ENCODE measurements at places on chromosomes 16 and 17. TPM values are rescaled to one million over a fixed set of nuclear protein-coding genes. Genes with fewer than 3 reads are reported as not detected.

TMEM98 gene
- polyA plus RNA-seq, result 456 TPM

DNA sequence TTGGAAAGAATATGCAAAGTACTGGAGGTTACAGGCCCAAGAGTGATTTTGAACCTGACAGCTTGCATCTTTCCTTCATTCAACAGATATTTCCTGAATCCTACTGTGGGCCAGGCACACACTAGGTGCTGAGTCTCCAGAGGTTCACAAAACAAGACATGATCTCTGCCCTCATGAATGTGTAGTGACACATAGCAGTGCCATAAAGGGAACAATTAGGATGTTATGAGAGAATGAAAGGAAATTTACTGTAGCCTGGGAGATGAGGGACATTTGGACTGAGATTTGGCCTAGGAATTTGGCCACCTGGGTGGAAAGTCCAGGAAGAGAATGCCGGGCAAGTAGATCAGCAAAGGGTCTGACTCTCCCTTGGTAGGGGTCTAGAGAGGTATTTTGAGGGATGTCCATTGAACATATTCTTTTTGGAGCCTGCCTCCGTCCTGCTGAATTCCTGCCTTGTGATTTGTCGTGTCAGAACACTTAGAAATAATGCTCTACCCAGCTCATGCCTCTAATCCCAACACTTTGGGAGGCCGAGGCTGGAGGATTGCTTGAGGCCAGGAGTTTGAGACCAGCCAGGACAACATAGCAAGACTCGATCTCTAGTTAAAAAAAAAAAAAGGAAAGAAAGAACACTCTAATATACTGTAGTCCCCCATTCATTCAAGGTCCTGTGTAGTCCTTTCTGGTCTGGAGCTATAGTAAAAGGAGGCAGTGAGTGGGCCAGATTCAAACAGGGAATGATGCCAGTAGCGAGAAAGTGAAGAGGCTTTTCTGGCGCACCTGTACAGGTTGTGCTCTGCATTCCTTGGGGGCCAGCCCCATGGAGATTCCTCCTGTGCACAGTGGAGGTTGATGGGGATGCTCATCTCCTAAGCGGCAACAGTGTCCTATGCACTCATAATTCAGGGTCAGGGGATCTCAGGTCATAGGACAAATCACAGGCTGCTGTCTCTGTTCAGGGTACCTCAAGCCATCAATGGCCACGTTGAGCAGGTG is 90.6 kb upstream of the CLEC18A start:
- DNase-seq, result no peak

DNA sequence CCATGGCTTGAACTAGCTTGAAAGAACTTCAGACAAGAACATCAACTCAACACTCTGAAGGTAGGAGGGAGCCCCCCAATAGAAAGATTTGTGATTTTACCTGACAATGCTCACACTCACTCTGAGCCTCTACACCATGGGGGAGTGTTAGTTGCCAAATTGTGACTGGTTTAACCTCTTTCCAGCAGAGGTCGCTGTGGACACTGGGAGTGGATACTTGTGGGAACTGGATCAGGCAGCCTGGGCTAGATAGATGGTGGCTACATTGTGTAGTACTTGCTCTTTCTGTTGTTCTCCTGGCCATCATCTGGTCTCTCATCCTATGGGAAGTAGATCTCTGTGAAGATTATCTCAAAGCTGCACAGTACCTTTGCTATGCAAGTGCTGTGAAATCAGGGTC is 2.9 kb downstream of the SMPD3 start:
- DNase-seq, result peak; percentile 35

DNA sequence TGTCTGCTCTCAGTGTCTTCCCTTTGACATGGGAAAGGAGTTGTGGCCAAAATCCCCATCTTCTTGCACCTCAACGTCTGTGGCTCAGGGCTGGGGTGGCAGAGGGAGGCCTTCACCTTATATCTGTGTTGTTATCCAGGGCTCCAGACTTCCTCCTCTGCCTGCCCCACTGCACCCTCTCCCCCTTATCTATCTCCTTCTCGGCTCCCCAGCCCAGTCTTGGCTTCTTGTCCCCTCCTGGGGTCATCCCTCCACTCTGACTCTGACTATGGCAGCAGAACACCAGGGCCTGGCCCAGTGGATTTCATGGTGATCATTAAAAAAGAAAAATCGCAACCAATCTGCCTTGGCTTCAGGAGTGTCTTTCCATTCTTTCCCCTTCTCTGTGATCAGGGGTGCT is 918 bp upstream of the MRM1 start:
- no peak for DNase-seq

GRCh38 chr17:17568772-17569195 is 22.7 kb downstream of the PEMT start:
- DNase-seq, result peak; percentile 38

DNA sequence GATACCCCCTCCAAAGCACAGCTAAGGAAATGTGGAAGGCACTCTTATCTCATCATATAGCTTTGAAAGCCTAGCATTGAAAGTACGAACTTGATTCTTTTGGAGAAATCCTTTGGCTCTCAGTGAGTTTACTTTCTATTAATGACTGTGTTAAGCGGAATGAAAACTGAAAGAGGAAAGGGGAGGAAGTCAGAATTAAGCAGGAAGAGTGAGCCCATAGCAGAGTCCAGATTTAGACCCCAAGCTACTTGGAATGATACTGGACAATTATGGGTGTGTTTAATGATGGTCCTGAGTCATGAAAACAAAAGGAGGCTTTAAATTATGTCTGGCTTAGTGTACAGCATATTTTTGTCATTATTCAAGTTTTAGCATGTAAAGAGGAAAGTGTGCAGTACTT is 42.2 kb downstream of the TENT4B start:
- peak; percentile 56 for DNase-seq
